Heart right ventricle (tissue), 16 donors: ENCODE measurements at places on chromosomes 7 and 10.

- no peak for DNase-seq
Measured at GRCh38 chr7:98091523-98091922, 15.1 kb upstream of the LMTK2 start.

GRCh38 chr10:84842593-84842992, 514.2 kb downstream of the CCSER2 start:
- DNase-seq: peak; percentile 28

GRCh38 chr10:92407305-92408016, 116.5 kb downstream of the MARCHF5 start:
- no peak for DNase-seq

GRCh38 chr7:108860615-108861014, 290.9 kb downstream of the DNAJB9 start:
- DNase-seq: no peak

DNA sequence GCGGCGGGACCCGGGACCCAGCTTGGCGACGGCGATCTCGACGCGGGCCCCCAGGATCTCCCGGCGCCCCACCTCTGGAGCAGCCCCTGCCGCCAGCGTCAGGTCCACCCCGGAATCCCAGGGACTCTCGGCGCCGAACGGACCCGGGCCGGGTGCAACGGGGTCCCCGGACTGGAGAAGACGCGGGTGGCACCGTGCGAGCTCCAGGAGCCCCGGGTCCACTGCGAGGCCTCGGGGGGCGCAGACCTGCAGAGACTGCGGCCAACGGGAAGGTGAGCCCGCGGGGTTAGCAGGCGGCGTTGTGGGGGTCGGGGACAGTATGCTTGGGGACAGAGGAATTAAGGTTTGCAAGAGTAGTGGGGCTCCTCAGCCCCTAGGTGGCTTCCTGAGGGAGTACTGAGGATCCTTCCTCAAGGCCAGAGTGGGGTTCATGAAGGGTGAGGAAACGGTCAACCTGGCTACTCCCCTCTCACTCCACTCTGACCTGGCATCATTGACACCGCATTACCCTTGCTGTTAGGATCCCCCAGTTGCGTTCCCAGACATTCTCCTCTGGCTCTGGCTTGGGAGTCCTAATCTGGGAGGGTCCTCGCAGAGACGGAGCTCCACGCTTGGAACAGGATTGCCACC, 353 bp downstream of the EPHB6 start:
- no peak for DNase-seq

DNA sequence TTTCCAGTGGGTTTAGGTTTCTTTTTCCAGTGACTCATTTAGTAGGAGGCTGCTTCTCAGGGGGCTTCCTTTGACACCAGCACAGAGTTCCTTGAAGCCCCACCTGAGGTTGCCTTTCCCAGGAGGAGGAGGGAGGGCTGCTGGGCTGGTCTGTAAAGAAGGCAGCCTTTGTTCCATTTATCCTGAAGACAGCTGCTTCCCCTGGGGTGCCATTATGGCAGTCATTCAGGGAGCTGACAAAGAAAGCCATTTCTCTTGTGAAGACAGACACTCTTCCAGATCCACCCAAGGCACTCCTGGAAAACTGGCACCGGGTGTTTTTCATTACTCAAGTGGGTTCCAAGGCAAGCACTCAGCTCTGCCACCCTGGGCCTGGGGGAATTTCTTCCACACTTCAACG, 54.0 kb downstream of the MTURN start:
- no peak for DNase-seq

- no peak for DNase-seq
Measured at GRCh38 chr10:104922810-104923209, 281.7 kb downstream of the SORCS3 start.

- no peak for DNase-seq
Measured at GRCh38 chr10:124659380-124659779, 84.8 kb downstream of the FAM53B start.

- DNase-seq: no peak
Measured at GRCh38 chr10:75435291-75435690, 3.9 kb downstream of the LRMDA start.

DNA sequence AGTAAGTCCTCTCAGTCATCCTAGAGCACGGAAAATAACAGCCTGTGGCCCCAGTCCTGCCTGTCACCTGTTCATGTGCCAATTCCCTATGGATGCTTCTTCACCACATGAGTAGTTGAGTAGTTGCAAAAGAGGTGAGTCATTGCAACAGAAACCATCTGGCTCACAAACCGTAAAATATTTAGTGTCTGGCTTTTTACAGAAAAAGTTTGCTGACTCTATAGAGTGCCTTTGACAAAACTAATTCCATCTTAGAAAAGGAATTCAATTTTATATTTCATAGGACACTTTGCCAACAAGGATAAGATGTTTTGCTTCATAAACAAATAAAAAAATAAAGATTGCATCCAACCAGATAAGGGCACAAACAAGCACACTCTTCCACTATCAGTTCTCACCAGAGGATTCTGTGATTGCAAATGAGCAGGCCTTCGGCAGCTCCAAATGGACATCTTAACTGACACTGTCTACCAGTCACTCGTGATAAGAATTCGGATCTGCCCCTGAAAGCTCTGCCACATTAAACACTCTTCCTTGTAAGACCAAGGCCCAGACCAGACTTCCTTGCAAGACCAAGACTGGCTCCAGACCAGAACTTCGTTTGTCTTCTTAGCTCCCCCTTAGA, 242.7 kb upstream of the SEMA3C start:
- DNase-seq: no peak

- DNase-seq: no peak
Measured at GRCh38 chr7:47236480-47237129, 345.3 kb downstream of the TNS3 start.

DNA sequence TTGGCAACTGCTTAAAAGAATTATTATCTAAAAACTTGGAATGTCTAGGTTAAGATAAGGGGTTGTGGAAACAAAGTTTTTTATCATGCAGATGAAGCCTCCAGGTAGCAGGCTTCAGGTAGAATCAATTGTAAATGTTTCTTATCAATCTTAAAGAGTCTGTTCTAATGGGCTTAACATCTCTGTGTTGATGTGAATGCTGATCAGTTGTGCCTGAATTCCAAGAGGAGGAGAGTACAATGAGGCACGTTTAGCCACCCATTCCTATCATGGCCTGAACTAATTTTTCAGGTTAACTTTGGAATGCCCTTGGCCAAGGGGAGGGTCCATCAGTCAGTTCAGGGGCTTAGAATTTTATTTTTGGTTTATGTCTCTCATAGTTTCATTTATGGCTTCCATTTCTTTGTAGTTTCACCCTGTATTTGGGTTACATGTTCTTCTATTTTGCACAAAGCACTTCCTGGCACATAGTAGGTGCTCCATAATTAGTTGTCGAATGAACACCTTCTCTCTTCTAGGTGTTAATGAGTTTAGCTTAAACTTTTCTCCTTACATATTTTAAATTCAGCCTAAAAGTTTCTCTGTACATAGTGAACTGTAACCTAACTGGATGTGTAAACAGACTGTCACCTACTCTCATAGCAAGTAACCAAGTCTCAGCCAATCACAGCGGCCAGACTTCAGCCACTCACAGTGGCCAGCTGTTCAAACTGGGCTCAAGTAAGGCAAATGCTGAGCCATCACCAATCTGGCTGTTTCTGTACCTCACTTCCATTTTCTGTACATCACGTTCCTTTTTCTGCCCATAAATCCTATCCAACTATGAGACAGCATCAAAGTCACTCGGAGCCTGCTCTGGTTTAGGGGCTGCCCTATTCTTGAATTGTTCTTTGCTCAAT, 34.7 kb downstream of the ALOX5 start:
- no peak for DNase-seq

GRCh38 chr7:13793926-13794325, 195.5 kb downstream of the ETV1 start:
- DNase-seq: no peak

GRCh38 chr10:99598781-99599509, 21.3 kb downstream of the SLC25A28 start:
- DNase-seq: no peak

DNA sequence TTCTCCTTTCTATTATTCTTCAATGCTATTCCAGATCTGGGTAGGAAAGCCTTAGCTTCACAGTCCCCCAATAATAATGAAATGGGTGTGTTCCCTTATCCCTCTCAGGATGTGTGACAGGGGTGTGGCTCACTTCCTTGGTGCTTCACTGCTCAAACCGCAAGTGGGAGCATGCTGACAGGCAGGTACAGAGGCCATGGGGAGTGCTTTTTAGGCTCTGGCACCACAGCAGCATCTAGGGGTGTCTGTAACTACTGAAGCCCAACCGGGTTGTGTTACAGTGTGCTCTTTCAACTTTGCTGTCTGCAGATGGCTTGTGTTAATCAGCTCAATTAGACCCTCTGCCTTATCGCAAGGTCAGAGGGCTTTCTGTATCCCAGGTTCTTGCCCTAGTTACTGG, 79.4 kb upstream of the CYP2C9 start:
- DNase-seq: no peak

- DNase-seq: no peak
Measured at GRCh38 chr10:106959521-106959920, 205.0 kb downstream of the SORCS1 start.

DNA sequence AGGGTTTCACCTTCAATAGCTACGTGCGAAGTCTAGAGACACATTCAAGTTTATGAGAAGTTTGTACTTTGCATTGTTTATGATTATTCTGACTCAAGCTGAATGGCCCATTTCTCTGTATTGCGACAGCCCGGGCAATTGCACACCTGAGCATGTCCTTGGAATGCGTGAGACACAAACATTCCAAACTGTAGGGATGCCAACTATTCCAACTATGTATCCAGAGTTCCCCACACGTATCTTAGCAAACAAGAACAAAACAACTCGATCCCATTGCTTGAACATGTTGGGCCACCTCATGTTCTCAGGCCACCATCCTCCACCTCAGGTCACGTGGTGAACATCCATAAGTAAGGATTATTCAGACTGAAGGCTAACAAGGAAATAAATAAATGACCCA, 51.4 kb upstream of the EGFR start:
- no peak for DNase-seq

DNA sequence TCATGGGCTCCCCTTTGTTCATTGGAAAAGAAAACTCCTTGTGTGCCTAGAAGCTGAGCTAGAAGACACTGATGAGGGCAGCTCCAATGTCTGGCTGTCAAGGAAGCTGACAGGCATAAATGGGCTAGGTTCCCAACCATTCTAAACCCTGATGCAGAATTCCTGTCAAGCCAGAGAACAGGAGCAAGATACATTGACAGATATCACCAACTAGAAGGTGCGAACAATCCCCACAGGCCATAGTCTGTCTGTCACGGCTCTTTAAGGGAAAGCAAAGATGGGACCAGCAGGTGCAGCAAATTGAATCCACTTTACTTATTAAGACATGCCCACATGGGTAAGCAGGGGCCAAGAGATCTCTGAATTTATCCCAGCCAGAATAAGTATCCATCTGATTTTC, 617.9 kb upstream of the POT1 start:
- no peak for DNase-seq

- no peak for DNase-seq
Measured at GRCh38 chr10:126058104-126058503, 161.7 kb downstream of the FANK1 start.

GRCh38 chr7:106109521-106110237, 2.4 kb downstream of the SYPL1 start:
- no peak for DNase-seq

GRCh38 chr7:151767557-151767956, 109.4 kb downstream of the PRKAG2 start:
- DNase-seq: no peak

GRCh38 chr10:29968585-29968984, 90.8 kb downstream of the JCAD start:
- DNase-seq: no peak

- DNase-seq: no peak
Measured at GRCh38 chr7:17185690-17186070, 112.8 kb upstream of the AHR start.

DNA sequence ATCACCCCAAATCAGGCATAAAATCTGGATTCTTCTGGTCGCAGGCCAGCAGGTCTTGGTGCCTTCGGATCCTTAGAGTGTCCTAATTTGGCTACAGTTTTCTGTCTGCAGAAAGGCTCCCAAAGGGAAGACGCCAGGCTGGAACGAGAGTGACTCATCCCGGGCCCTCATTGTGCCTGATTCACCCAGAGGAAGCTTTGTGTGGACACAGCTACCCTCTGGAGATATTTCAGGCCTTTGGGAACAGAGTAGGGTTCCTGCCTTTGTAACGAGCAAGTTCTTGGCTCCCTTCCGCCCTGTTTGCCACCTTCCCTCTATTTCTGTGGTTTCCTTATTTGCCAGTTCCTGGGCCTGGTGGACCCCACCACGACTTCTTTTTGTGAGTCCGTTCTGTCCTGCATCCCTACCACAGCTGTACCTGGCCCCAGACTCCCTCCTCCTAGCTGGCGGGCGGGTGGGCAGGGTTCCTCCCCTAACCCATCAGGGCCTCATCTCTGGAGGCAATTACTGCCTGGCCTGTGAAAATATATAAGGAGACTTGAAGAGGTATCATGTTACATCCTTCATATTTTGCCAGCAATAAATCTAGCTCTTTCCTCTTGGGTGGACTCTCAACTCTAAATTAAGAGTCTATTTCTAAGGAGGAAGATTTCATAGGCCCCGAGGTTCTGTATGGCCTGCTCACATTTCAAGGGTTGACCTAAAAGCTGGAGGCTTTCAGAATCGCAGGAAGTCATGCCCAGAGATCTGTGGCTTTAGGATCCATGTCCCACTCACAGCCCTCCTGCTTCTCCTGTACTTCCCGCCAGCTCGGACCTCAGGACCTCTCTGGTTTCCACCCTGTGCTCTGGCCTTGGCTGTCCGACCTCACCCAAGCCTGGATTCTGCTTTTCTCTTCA, 219.2 kb upstream of the ZNF32 start:
- DNase-seq: no peak

DNA sequence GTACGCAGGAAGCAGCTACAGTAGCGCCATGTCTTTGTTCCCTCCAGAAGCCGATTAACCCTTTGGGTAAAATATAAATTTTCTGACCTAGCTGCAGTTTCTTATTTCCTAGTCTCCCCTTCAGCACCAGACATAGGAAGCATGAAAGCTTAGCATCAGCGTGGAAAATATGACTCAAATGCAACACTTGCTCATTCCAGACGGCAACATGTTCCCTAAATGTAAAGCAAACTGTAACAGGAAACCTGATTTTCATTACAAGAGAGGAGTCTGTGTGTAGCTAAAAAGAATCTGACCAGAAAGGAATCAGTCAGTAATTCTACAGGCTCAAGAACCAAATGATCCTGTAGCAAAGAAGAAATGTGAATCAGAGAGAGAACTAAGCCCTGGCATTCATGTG, 219.2 kb downstream of the C7orf25 start:
- no peak for DNase-seq

DNA sequence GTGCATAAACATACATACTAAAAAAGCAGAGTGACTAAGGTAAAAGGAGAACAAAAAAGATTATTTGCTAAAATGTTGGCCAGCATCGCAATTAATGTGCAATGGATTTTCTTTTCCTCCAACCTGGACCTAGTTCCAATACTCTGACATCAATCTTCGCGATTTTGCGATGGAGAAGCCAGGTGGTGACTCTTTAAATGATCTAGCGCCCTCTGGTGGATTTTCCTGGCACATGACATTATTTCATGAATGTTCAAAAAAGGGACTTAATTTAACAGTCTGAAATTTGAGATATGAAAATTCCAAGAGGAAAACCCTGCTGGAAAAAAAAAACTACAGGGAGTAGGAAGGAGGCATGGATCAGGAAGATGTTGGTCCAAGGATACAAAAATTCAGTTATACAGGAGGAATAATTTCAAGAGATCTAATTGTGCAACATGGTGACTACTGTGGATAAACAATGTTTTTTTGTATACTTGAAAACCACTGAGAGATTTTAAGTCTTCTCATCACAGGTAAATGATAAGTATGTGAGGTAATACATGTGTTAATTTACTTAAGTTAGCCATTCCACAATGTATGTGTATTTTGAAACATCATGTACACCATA, 4.3 kb upstream of the KCNMA1 start:
- peak; percentile 66 for DNase-seq
